ENCODE measurements at places on chromosomes 4 and X. TPM values are rescaled to one million over a fixed set of nuclear protein-coding genes. Genes with fewer than 3 reads are reported as not detected.

GRCh38 chrX:9912351-9913145, 54.6 kb upstream of the CLDN34 start:
- DNase-seq: no peak

DNA sequence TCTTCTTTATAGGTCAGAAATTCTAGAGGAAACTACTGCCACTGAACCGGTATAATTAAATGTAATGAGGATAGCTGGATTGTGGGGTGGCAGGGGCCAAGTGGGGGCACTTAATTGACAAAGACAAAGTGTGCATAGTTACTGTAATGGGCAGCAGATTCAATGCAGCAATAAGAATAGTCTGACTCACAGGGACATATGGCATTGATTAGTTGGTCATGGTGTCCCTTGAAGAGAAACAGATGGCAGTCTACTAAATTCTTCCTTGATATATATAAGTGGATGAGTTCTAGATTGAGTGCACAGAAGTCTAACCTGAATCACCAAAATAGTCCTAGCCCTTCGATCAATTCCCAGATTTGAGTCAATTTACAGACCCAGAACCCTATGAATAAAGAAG, 31.6 kb downstream of the ETDC start:
- no peak for DNase-seq

HHIP gene
- 7.6 TPM for total RNA-seq

CRLF2 gene
- 0.46 TPM for total RNA-seq

TLL1 gene
- not detected for total RNA-seq

DNA sequence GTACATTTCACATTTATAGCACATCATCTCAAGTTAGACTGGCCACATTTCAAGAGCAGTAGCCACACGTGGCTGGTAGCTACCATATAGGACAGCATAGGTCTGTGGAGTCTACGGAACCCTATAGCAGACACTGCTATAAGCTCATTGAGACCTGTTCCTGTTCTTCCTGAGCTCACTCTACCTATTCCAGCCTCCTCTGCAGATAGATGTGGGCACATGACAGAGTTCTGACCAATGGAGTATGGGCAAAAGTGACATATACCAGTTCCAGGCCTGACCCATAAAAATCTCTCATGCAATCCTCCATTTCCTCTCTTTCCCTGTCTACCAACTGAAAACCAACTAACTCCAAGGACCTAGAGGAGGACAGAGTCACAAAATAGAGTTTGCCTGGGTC, 3.5 kb upstream of the HDAC6 start:
- no peak for DNase-seq

DNA sequence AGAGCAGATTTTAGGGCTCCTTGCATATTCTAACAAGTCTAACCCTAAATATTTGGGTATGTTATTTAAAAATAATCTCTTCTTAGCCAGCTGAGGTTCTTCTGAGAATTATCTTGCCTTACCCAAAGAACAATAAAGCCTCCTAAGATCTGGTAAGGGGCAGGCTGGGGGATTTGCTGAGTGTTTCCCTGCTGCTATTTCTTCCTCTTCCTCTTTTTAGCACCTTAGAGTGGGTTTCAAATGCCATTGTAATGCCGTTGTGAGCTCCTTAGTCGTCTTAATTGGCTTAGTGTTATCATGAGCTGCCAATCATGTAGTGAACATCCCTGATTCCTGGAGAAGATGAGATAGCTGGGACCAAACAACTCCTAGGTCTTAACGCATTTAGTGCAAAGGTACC, 15.4 kb downstream of the STOX2 start:
- no peak for DNase-seq

TMEM150C gene
- 0.36 TPM for total RNA-seq
